Fibroblast of upper back skin (primary cell): ENCODE measurements at places on chromosomes 16 and 17.

DNA sequence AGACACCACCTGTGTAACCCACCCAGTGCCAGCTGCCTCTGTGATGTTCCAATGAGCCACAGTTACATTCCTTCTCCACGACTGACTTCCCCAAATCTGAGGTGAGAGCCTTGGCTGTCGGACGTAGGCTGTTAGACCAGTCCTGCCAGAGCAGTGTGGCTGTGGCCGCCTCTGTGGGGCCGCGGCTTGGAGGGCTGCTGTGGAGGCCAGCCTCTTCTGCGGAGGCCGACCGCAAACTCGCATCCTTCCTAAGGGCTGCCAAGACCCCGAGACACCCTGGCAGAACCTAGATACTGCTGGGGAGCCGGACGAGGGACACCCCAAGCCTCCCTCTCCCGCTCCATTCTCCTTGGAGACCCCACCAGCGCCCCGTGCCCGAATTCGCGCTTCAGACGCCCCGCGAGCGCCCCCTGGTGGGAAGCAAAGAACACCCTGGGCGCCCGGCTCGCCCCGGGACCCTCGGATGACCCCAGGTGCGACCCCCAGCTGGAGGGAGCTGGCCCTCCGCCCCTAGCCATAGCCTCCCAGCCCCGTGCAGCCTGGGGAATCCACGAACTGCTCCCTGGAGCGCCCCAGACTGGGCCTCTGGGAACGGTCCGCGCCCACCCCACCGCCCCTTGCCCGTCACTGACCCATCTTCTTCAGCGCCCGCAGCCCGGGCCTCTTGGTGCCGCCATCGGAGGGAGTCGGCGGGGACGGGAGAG, 547 bp downstream of the PLCD3 start:
- peak; percentile 21 for DNase-seq

DNA sequence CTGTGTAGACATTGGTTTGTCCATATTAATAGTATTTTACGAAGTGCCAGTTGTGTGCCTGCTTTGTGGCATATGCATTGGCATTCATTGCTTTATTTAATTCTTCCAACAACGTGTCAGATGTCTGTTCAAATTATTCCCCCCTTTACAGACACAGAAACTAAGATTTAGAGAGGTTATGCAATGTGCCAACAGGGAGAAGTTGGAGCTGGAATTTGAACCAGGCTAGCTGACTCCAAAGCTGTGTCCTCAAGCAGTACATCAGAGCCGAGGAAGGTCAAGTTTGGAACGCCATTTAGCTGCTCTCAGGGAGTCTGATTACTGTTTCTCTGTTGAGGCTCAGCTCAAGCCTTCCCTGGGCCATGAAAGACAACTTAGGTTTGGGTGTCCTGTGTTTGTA, 232.3 kb downstream of the WWOX start:
- DNase-seq = no peak

DNA sequence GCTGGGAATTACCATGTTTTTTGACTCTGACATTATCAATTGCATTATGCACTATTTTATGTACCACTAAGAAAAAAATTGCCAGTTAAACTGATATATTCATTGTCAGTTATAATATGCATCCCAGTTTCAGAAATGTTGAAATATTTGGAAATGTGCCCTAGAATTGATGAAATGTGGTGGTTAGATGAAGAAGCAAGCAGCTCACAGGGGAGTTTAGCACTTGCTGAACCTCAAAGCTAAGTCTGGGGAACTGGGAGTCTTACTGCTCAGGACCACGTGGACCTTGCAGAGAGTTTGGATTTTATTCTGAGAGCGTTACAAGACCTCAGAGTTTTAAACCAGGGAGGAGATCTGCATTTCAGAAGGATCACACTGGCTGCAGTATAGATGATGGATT, 67.9 kb downstream of the TNRC6C start:
- peak; percentile 45 for DNase-seq

- no peak for DNase-seq
Observed at GRCh38 chr17:38636054-38636453, 30.3 kb upstream of the SRCIN1 start.

DNA sequence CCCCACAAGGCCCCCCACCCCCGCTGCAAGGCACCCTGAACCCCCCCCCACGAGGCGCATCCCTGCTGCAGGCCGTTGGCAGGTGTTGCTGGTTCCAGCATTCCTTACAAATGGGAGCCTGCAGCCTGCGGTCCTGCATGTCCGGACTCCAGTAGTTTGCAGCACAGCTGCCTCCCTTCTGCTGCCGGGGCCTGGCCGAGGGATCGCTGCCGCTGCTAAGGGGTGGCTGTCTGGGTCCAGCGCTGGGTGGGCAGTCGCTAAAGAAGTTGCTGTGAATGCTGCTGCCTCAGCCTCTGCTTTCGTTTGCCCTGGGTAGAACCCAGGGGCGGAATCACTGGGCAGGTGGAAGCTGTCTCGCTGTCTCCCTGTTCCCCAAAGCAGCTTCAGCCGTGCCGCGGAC, 11.8 kb downstream of the UTS2R start:
- DNase-seq = no peak

GRCh38 chr16:88758227-88758943, 26.6 kb downstream of the PIEZO1 start:
- DNase-seq = no peak
